ENCODE measurements at places on chromosomes 1 and 21.

DNA sequence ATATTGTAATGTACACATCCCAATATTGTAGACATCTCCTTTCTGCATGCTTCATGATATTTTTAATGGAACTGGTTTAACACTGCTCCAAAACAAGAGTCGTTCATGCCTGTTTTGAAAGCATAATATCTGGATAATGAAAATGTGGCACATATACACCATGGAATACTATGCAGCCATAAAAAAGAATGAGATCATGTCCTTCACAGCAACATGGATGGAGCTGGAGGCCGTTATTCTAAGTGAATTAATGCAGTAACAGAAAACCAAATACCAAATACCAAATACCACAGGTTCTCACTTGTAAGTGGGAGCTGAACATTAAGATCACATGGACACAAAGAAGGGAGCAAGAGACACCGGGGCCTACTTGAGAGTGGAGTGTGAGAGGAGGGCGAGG, 92.2 kb upstream of the C1orf105 start:
- no peak for DNase-seq

DNA sequence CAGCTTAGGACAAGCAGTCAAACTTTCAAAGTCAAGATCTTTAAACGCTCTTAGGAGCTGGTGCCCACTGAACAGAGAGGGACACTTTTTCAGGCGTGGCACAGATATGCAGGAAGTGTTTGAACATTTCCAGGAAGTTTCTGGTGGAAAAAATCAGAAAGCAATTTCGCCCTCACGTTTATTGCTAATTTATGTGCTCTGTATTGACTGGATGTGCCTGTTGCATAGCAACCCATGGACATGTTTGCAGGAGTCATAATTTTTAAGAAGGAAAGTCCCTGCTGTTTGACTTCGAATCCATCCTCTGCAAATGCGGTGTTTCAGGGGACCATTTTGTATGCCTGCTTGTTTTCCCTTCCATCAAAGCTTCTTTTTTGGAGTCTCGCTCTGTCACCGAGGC, 239.9 kb upstream of the IRF2BP2 start:
- no peak for DNase-seq

- no peak for DNase-seq
These were observed 34.9 kb downstream of the UTP25 start for GRCh38 chr1:209862391-209863356.

DNA sequence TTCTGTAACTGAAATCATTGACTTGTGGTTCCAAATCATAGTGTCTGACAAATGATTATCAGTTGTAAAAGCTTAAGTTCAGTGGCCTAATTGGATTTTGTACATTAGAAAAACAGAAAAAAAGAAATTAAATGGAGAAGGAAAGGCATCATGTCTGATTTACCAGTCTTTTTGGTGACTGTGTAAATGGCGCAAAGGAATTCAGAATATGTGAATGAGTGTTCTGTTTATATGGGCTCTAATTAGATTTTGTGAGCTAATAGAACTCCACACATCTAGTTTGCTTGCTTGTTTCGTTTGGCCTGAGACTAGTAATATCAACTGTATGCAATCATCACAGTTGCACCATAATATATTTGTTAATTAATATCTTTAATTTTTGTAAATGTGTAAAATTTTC, 151.7 kb downstream of the PLA2G4A start:
- no peak for DNase-seq

DNA sequence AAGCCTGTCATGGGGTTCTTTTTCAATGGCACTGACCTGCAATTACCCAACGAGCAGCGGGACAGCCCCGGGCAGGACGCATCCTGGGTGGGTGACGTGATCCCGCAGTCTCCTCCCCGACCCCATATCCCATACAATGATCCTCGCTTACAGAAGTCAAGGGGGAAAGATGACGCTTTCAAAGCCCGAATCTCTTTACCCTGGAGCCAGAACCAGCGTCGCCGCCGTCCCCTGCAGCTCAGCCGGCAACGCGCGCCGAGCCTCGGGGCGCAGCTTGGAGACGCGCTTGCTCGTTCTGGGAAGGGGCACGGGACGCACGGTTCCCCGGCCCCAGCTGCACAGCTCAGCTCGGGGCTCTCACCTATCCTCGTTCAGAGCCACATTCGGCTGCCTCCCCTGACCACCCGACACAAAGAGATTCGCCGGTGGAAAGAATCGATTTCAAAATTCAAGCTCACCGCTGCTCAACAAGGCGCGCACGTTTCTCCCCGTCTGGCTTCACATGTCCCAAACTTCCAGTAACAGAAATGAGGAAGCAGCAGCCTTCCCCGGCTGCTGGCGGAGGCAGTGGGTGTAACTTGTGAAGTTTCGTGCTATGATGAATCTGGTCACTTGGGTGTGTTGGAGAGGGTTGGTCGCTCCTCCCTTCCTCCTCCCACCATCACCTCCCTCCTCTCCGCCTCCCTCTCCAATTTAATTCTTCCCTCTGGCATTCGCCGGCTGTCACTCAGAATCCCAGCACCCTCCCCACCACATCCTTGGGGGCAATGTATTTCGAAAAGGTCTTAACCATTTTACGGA, at the start of gene TIAM1:
TSS of gene TIAM1 (minus strand) at position 582 of the 801 bp plus-strand sequence. CDS start 77,289 bp downstream, outside the sequence.
- DNase-seq, result no peak

DNA sequence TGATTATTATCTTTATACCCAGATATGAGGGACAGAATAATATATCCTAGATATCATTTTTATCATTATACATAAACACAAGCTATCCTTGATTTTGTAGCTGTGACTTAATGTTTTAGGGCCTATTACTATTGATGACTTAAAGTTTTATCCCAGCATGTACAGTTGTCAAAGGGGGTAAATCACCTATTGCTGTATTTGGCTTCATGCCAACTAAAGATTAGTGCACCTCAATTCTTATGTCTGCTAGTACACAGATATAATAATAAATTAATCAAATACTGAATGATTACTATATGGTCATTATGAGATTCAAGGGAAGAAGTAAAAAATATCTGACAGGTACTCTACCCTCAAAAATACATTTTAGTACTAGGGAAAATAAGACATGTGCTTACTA, 84.0 kb downstream of the SYT14 start:
- DNase-seq, result no peak

DNA sequence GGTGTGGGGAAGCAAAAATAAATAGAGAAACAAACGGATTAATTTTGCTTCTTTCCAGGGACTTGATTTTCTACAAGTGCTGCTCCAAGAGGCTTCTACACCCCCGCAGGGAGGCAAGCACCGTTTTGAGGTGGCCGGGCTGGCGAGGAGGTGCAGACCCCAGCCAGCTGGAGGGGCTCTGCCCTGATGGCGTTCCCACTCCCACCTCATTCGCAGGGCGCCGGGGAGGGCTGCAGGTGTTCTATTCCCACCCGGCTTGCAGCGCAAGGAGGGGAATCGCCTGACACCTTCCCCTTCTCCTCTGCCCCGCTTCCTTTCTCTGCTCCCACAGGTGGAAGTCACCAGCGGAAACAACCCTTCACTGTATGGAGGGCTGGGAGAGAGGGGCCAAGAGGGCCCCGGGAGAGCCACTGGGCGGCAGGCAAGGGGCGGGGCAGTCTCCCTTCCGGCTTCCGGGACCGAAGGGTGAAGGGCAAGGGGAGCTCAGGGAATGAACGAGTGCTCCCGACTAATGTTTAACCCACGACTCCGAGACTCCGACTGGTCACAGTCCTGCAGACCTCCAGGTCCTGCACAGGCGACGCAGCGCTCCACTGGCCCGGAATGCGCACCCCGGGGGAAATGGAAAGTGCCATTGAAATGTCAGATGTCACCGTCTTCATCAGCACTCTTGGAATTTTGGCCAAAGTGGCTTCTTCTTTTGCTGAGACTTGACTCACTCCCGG, 29.1 kb downstream of the TEX35 start:
- DNase-seq, result no peak

- peak; percentile 8 for DNase-seq
These were observed 3.8 kb upstream of the RGSL1 start for GRCh38 chr1:182446033-182446669.

DNA sequence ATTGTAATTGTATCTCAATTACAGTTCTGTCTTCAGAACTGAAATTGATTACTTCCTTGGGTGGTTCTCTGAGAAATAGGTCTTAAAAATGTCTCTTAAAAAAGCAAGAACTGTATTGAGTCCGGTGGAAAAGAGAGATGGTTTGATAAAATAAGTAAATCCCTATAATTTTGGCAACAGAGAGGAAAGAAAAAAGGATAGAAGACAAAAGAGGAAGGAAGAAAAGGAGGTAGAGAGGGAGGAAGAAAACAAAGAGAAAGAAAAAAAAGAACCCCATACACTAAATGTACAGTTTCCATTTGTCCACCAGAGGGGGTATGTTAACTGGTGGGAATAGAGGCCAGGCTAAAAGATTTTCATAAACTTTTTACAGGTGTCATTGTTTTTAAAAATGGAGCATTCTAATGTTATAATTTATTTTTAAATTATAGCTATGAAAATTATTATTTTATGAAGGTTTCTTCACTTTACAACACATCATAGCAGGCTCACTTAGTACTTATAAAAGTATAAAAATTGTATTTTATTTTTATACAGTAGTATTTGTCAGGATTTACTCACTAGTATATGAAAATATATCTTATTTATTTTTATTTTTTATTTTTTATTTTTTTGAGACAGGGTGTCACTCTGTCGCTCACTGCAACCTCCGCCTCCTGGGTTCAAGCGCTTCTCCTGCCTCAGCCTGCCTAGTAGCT, 2.1 kb upstream of the UBE2T start:
- peak; percentile 50 for DNase-seq

GRCh38 chr1:47577303-47578025, 139.6 kb downstream of the FOXD2 start:
- no peak for DNase-seq

GRCh38 chr1:219539645-219540254, 73.2 kb downstream of the ZC3H11B start:
- no peak for DNase-seq

GRCh38 chr1:96962216-96962615, 240.6 kb downstream of the PTBP2 start:
- no peak for DNase-seq

- peak; percentile 12 for DNase-seq
These were observed 4.1 kb downstream of the TAGLN2 start for GRCh38 chr1:159921251-159921650.

DNA sequence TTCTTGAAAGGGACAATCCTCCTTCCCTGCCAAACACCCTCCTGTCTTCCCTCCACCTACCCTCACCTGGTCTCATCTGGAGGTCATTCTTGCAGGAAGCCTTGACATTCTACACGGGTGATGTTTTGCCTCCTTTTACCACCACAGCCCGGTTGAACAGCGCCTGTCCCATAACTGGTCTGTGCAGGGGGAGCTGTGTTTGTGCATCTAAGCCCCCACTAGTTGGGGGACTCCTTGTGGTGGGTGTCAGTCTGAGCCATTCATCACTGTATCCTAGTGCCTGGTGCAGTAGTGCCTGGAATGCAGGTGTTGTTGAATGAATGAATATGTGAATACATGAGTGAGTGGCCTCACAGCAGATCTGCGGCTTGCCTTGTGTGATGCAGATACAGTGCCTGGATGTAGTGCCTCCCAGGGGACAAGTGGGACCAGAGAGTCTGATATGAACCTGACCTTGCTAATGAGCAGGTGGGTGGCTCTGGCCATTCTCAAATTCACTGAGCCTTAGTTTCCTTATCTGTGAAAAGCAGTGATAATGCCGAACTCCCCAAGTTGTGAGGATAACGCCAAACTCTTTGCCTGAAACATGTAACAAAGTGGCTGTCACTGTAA, 79.8 kb downstream of the OMA1 start:
- no peak for DNase-seq

DNA sequence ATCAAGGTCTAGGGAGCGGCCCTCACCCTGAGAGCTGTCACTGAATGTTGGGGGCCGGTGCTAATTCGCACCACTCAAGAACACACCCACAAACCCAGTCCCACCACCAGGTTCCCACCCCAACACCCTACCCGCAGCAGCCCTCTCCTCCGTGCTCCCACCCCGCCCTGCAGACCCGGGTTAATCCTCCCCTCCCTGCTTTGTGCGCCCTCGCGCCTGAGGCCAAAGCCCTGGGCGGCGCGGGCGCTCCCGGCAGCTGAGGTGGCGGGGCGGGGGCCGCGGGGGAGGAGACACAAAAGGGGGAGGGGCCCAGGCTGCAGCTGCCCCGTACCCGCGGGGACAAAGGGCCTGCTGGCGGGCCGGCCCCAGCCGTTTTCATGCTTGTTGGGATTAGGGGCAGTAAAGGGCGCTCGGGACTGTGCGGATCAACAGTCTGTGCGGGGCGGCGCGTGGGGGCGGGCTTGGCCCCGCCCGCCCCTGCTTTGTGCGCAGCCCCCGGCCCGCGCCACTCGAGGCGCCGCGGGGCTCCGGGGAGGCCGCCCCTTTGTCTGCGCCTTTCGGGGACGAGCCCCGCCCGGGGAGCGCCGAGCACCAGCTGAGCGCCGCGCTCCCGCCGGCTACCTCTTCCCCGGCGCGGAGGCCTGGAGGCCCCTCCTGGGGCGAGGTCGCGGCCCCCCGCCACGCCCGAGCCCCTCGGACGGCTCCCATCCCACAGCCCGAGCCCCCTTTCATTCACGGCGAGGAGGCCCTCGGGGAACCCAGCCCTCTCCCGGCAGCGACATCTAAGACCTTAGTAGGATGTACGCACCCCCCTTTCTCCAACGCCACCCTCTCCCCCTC, 10.9 kb downstream of the C1orf216 start:
- no peak for DNase-seq

- DNase-seq, result no peak
These were observed 155.4 kb downstream of the PGBD5 start for GRCh38 chr1:230270559-230271281.

GRCh38 chr1:167482184-167482583, 36.1 kb downstream of the CD247 start:
- peak; percentile 55 for DNase-seq

DNA sequence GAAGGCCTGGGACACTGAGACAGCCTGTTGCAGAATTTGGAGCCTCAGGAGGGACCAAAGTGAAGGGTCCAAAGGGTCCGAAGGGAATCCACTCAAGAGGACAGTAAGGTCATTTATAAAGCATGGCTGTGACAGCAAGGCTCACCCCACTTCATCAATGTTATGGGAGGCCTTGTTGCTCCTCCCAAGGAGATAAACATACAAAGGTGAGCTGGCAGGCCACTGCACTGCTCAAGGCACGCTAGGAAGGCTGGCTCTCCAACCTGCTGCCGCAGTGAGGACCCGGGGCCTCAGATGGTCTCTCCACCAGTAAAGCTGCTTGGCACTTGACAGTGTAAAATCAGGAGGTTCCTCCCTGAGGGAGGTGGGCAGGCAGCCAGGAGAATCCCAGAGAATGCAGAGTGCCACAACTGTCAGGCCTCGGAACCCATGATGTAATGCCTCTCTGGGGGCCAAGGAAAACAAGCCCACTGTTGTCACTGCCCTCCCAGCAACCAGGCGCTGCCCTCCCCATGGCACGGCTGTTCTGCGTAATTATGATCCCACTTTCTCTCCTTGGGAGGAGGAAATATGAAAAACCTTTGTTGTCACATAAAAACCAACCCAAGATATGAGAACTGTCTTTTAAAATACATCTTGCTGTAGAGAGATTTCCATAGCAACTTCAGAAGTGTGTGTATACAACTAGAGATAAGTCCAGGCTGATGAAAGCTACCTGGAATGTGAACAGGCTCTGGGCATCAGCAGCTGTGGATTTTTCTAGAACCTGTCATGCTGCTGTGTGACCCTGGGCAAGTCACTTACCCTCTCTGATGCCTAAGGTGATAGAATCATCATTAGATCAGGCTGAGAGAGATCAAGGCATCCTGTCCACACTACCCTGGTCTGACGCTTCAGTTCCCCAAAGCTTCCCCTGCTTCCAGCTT, 102.5 kb downstream of the KCNN3 start:
- DNase-seq, result no peak
